Mesothelial cell of epicardium (in vitro differentiated cells): ENCODE measurements at places on chromosomes 6 and 20. TPM values are rescaled to one million over a fixed set of nuclear protein-coding genes. Genes with fewer than 3 reads are reported as not detected.

DNA sequence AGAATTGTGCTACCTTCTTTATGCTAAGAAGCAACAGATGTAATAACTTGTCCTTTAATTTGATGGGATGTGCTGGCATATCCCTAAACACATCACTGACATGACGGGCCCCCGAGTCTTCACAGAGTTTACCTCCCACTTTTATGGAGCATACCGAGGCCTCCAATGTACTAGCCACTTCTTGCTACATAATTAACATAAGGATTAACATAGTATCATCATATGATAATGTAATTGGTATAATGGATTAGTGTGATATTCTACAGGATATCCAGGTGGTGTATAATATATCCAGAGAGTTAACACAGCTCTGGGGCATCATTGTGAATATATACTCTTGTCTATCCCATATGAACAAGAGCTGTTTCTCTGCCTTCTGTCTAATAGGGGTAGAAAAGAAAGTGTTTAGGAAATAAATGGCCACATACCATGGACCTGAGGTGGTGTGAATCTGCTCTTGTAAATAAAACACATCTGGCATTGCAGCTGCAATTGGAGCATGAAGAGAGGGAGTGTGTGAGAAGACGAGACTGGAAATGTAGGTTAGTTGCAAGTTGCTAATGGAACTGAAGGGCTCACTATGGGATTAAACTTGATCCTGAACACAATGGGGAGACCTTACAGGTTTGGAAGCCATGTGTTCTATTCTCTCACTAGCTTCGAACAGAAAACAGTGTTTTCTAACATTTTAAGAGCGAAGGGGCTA lies 102.3 kb downstream of the IYD start:
- DNase-seq, result no peak

DNA sequence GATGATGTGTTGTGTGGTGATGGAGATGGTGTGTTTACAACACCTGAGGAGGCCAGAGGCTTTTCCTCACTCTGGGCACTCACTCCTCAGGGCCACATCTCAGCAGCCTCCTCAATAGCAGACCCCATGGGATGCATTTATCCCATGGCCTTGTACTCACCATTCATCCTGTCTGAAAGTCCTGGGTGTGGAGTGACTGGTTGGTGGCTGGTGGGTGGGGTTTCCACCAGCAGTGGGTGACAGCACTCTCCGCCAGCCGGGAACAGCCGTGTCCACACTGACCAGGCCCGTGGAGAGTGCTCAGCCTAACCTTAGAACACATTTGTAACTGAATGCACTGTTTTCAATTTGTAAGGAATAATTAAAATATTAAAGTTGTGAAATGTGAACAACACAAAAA lies 163.4 kb upstream of the AFDN start:
- DNase-seq, result no peak

GRCh38 chr6:73340048-73340447 lies 14.0 kb downstream of the DPPA5 start:
- DNase-seq, result no peak

DNA sequence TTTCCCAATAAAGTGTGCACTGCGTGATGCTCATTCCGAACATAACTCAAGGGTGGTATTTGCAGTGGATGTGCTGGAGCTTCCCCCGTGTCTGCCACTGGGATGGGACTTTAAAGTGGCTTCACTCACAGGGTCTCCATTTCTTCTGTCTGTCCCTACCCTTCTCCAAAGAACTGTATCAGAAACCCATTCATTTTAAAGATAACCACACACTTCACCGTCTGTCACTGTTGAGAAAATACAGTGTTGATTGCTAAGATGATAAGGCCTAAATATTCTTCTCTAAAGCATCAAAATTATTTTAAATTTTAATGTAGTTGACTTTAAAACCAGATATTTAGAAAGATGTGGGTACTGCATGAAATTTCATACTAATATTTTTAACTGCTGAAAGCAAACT lies 161.4 kb downstream of the TMEM242 start:
- no peak for DNase-seq

- DNase-seq, result no peak
Measured at GRCh38 chr20:415820-416322, 7.8 kb downstream of the RBCK1 start.

DNA sequence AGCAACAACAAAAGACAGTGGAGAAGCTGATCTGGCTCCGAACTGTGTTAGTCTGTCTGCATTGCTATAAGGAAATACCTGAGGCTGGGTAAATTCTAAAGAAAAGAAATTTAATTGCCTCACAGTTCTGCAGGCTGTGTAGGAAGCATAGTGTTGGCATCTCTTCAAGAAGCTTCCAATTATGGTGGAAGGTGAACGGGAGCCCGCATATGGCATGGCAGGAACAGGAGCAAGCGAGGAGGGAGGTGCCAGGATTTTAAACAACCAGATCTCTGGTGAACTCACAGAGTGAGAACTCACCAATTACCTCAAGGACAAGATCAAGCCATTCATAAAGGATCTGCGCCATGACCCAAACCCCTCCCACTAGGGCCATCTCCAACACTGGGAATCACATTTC lies 293.5 kb downstream of the SMOC2 start:
- no peak for DNase-seq

DNA sequence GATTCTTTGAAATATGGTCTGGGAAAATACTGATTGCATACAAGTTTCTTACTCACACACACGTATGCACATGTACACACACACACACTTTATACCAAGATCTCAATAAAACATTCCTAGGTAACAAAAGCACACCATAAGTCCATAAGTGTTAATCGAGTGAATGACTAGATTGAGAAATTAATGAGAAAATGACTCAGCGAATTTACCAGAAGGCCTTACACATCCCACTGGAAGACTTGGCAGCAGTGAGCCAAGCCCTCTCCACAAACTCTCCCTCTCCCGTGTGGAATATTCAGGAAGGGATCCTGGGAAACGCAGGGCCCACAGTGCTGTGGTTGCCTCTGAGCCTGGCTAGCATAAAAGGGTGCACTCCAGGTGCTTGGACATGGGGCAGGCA lies 227.2 kb downstream of the LY86 start:
- no peak for DNase-seq

GRCh38 chr20:37406010-37406998 lies 60.4 kb downstream of the SRC start:
- DNase-seq, result peak; percentile 65

GRCh38 chr20:48823960-48824498 lies 3.8 kb downstream of the PREX1 start:
- DNase-seq, result no peak

- DNase-seq, result no peak
Measured at GRCh38 chr6:131600716-131601115, 27.3 kb downstream of the MED23 start.

Gene HLA-DOB
- 0.35 to 0.52 TPM (median 0.45 TPM) in 3 replicates for total RNA-seq

- DNase-seq, result no peak
Measured at GRCh38 chr20:44081476-44081875, 105.5 kb downstream of the JPH2 start.

GRCh38 chr20:4444404-4444803 lies 277.3 kb upstream of the PRND start:
- no peak for DNase-seq

GRCh38 chr20:2005359-2005758 lies 11.5 kb upstream of the PDYN start:
- DNase-seq, result no peak

DNA sequence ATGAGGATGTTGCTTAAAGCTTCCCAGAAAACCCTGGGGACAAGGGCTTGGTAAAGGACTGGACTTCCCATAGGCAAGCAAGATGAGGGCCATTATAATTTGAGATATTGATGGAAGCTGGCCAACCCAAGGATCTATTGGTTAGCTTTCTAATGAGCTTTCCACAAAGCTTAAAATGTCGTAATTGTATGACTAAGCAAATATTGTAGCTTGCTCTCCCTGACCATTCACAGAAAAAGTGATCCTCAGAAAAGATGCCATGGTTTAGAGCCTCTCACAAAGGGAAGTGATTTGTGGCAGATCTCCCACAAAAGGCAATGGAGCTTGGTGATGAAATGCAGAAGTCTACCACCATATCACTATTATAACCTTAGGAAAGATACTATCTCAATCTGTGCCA lies 13.6 kb downstream of the IL17F start:
- DNase-seq, result no peak

- DNase-seq, result no peak
Measured at GRCh38 chr6:143335865-143336264, 114.6 kb downstream of the ADAT2 start.

DNA sequence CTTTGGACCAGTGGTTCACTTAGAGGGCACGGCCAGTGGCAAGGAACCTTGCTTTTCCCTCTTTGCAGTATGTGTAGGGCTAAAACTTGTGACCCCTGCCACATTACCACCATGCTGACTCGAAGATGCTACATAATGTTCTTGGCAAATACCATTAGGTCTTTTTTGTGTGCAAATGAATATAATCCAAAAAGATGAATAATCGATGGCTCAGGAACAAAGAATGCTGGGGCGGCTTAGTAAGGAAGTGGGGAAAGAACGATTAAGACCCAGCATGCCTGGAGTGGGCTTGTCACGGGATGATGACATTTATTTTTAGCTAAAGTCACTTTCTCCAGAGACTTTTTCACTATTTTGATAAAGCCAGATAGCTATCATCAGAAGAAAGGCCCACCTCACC lies 23.1 kb downstream of the CMTR1 start:
- no peak for DNase-seq

DNA sequence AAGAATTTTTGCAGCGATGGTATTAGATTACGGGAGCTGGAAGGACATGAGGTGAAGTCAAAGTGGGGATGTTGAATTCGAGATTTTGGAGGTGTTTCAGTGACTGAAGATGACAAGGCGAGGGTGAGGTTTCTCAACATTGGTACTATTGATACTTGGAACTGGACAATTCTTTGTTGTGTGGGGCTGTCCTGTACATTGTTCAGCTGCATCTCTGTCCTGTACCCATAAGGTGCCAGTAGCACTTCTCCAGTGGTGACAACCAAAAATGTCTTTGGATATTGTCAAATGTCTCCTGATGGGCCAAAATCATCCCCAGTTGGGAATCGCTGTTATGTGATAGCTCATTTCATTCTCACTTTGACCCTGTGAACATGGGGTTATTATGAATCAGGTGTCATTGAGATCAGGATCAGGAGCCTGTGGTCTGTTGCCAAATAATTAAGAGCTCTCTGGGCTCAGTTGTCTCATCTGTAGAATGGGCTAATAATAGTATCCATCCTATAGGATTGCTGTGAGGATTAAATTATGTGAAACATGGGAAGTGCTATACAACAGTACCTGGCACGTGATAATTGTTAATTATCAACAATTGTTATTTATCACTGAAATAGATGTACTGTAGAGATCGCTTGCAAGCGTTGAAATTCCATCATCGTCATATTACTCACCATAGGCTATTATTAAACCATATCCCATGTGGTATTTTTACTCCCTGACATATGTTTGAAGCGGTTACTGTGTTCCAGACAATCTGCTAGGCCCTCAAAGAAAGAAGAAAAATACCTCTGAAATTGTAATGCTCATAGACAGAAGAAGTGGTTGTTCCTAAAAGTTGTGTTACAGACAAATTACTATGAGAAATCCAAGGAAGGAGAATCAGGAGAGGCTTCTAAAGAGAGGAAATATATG lies 48.5 kb upstream of the TTPAL start:
- no peak for DNase-seq

DNA sequence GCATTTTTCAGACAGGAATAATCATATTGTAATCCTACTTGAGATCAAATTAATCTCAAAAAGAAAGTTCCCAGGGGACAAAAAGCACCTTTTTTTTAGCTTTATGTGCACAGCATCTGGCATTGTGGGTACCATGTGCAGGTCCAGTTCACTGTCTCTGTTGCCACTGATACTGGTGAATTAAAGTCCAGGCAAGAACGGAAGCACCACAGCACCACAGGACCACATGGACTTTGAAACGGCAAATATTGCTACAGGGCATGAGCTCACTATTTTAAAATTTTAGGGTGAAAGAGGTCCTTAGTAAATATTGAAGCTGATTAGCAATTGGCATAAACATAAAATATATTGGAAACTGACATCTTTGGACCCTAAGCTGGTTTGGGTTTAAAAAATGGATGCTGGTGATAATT lies 709.0 kb downstream of the EPM2A start:
- no peak for DNase-seq

GRCh38 chr20:37764333-37764935 lies 70.6 kb downstream of the CTNNBL1 start:
- DNase-seq, result no peak

DNA sequence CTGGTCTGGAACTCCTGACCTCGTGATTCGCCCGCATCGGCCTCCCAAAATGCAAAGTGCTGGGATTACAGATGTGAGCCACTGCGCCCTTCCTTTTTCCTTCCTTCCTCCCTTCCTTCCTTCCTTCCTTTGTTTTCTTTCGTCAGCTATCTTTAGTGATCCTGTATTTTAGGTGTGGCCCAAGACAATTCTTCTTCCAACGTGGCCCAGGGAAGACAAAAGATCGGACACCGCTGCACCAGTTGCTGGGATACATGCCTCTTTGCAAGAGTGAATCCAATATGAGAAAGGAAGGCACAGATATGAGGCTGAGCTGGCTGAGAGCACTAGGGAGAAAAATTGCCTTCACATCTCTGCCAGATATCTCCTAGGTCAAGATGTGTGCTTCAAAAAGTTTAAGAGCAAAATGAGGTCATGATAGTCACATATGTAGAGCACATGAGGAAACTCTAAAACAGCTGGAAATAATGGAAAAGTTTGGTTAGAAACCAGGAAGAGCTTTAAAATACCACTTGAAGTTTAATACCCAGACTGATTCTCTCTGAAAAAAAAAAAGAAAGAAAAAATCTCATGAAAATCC lies 41.8 kb downstream of the OR2B2 start:
- no peak for DNase-seq

Gene HTR1E
- total RNA-seq, result 0.58 to 0.90 TPM (median 0.82 TPM) in 3 replicates

DNA sequence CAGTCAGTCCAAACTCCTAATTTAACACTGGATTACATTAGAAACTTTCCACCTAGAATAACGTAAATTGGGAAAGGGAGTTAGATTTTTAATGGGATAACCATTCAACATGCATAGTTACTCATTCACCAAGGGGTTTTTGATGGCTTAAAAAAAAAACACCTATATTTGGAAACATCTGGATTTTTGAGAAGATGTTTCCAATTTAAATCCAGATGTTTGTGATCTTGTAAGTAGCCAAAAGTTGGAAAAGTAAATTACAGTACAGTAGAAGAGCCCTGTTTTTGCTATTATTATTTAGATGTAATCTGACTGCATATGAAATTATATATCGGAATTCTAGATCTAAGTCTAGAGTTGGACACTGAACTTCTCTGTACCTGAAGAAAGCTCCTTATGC lies 478.2 kb downstream of the CD83 start:
- DNase-seq, result no peak

Gene TBXT
- total RNA-seq, result not detected in 3 replicates

Gene DEFB124
- not detected in 3 replicates for total RNA-seq

DNA sequence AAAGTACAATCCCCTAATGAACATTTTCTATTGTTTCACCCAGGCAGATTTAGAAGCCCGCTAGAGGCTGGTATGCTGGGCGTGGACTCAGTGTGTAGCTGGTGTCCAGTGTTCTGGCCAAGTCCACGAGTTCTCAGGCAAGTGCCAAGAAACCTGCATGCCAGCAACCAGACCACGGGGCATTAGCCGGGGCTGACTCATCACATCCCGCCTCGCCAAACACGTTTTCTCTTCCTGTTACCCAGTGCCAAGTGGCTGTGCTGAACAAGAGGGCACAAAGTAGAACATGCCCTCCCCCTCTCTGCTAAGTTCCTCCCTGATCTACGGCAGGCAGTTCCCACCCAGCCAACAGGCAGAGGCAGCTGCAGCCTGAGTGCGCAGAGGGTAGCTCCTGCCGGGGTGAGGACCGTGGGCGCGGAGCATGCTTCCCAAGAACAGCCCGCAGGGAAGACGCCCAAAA lies 29.6 kb downstream of the RAMACL start:
- no peak for DNase-seq
